NK-92 treated with Interleukin-12 subunit alpha and Interleukin-12 subunit beta, amount 100 ng/mL, for 24 hours (cell line): ENCODE measurements at places on chromosomes 3 and 15.
A peak's percentile ranks its signal among the peaks of the same experiment; 100 is the strongest.

DNA sequence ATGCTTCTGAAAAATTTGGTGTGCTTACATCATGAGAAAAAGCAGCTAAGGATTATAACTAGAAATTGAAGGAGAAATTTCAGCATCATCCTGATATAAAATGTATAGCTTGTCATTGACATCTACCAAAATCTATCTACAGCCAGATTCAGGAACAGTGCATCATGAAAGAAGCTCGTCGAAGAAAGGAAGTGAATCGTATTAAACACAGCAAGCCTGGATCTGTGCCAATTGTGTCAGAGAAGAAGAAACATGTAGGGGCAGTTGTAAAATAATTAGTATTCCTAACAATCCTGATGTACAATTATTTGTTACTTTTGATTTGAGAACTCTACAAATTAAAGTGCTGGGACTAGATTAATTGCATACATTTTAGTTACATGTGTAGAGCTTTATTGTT, 37.2 kb downstream of the AP4E1 start:
- DNase-seq: no peak

DNA sequence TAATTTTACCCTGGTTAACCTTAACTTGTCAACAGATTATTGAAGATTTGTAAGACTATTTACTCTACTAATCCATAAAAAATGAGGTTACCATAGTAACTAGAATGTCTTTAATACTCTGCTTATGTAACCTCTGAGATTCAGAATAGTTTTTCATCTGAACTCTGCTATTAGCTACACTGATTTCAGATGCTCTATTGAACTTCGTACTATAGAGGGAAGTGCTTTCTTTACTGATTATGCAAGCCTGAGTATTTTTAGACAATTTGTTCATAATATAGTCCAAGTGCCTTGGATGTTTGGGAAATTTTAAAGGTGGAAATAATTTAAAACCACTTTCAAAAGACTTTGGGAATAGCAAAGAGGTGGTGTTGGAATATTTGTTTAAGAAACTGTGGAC, 107.9 kb upstream of the GBE1 start:
- no peak for DNase-seq

GRCh38 chr3:171470714-171471227, 10.6 kb upstream of the TNIK start:
- DNase-seq: no peak

- no peak for DNase-seq
These were observed 36.3 kb upstream of the MYLK start for GRCh38 chr3:123920383-123920782.

DNA sequence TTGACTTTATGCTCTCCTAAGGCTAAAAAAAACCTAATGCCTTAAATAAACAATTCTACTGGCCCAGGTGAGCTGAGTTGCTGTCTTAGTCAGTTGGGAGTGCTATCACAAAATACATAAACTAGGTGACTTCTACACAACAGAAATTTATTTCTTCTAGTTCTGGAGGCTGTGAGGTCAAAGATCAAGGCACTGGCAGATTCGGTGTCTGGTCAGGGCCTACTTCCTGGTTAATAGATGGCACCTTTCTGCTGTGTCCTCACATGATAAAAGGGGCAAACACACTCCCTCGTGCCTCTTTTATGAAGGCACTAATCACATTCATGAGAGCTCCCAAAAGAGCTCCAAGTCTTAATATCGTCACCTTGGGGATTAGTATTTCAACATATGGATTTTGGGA, 11.5 kb upstream of the TBL1XR1 start:
- DNase-seq: no peak

GRCh38 chr15:62027263-62027565, 33.0 kb downstream of the VPS13C start:
- no peak for DNase-seq

- peak; percentile 65 for DNase-seq
These were observed 1.1 kb downstream of the TM6SF1 start for GRCh38 chr15:83108266-83109219.

GRCh38 chr15:65408324-65409035, 14.3 kb downstream of the IGDCC4 start:
- no peak for DNase-seq

- no peak for DNase-seq
These were observed 451.7 kb upstream of the SGO1 start for GRCh38 chr3:20637729-20638128.

DNA sequence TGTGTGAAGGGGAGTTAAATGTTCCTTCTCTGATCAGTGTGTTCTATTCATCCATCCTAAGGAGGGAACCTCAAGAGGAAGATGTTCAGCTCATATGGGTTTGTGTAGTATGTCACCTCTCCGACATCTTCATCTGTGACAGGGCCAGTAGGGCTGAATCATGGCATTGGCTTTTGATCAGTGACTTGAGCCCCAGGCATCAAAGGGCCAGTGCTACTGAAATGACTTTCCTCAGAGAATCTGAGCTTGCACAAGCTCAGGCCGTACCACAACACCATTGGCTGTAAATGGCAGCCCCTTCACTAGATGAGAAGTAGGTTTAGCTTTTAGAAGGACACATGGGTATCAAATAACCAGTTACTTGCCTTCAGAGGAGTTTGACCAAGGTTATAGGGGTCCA, 183.2 kb upstream of the NR2E3 start:
- DNase-seq: no peak

DNA sequence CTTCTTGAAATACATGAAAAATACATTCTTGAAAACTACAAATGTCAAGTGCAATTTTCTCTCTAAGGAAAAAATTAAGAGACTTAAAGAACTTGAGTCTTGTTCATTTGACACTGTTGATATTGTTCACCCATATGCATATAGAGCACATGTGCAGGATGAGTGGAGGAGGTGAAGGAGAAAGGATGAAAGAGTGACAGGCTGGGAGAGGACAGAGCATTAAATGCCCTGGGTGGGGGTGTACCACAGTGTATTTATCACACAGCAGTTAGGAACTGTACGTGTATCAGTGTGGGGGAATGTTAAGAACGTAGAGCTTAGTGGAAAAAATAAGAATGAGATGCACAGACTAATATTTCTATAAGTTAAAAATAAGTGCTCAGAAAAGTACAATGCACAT, 45.7 kb downstream of the CTDSPL start:
- no peak for DNase-seq

DNA sequence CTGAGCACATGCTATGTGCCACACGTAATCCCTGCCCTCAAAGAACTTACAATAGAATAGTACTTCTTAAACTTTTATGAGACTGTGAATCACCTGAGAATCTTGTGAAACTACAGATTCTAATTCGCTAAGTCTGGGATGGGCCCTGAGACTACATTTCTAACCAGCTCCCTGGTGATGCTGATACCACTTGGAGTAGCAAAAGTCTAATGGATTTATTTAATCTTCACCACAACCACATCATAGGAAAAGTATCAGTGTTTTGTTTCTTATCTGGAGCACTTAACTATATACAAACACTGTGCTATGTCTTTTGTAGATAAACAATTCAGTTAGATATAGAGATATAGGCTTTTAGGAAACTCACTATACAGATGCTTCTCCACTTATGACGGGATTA, 23.8 kb upstream of the TCF12 start:
- no peak for DNase-seq

DNA sequence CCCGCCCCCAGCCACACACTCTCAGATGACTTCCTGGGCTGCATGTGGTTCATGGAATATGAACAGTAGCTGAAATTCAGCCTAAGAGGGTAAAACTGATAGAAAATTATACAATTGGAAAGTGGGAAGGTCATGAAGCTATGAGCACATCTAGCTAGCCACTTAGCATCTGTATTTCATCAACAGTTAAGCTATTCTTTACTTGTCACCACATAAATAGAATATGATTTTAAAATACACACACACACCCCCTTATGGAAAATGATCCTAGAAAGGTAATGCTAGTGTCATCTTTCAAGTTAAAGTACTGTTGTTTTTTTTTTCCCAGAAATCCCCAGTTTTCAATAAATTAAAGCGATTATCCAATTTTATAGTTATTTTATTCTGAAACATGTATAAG, 3.6 kb downstream of the MAP4 start:
- no peak for DNase-seq

- no peak for DNase-seq
These were observed 1.8 kb downstream of the CD276 start for GRCh38 chr15:73685981-73686380.

DNA sequence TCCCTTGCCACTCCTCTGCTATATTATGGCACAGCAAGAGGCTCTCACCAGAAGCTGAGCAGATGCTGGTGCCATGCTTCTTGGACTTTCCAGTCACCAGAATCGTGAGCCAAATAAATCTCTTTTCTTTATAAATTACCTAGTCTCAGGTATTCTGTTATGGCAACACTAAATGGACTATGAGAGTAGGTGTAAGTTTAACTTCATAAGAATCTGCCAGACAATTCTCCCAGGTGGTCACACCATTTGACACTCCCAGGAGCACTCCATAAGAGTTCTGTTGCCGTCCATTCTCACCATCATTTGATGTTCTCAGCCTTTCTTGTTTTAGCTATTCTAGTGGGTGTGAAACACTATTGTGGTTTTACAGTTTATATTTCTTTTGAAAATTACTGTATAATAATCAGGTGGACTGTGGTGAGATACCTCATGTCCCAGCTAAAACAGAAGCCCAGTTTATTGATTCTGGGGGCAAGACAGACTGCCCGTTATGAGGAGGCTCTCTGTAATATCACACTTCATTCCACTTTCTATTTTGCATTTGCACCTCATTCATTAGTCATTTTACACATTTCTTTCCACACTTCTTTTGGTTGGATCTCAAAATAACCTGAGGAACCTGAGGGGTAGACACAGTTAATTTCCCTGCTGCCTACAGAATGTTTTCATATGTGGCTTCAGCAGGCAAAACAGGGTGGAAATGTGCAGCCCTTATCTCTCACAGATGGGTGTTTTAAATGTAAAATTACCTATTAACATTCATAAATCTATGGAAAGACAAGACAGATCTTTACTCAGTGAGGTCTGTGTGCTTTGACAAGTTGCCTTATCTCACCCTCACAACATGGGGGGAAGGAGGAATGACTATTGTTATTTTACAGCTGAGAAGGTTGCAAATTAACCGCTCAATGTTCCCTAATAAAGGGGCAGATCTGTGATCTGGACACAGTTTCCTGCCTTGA, 42.1 kb downstream of the CDCP1 start:
- no peak for DNase-seq

DNA sequence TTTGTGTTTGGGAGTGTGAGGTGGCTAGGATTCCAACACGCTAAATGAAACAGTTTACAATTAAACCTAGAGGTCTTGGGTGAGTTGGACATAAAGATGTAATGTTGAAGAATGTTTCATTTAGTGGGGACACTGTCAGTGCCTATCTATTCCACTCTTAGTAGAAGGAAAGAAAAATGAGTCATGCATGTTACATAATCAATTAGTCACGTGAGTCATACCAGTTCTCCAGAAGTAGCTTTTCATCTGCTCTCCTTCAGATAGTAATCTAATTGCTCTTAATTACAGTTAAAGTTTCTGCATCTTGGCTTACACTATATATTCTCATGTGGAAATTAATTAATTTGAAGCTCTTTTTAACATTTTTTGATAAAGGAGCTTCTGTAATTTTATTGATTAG, 115.7 kb upstream of the P2RY1 start:
- no peak for DNase-seq

- DNase-seq: no peak
These were observed 26.2 kb upstream of the HHATL start for GRCh38 chr3:42728668-42729364.

- DNase-seq: no peak
These were observed 137.9 kb downstream of the SSR3 start for GRCh38 chr3:156416846-156417558.

- no peak for DNase-seq
These were observed 112.8 kb downstream of the OSBPL10 start for GRCh38 chr3:31868236-31868635.

DNA sequence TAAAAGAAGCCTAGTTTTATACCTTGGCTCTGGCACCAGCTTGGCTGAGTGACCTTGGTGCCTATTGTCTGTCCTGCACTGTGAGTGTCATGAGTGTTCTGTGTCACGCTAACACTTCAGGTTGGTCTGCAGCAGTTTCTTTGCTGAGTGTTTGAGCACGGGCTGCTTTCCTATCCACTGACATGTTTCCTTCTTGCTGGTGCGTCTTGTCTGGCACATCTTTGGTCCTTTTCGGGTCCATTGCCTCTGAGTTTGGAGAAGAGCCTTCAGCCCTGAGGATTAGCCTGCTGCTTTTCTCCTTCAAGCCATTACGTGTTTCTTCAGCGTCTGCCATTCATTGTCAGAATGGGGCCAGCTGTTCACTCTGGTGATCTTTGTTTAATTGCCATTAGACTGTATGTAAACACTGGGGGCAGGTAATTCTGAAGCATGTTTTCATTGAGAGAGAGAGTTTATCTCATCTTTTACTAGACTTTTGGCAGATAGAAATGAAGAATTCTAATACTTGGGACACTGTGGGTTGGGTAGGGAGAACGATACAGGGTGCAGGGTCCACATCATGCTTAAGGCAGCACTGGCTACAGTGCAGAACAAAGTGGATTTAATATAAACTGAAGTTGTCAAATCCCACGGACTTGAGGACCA, 55.5 kb downstream of the LRRC28 start:
- no peak for DNase-seq

DNA sequence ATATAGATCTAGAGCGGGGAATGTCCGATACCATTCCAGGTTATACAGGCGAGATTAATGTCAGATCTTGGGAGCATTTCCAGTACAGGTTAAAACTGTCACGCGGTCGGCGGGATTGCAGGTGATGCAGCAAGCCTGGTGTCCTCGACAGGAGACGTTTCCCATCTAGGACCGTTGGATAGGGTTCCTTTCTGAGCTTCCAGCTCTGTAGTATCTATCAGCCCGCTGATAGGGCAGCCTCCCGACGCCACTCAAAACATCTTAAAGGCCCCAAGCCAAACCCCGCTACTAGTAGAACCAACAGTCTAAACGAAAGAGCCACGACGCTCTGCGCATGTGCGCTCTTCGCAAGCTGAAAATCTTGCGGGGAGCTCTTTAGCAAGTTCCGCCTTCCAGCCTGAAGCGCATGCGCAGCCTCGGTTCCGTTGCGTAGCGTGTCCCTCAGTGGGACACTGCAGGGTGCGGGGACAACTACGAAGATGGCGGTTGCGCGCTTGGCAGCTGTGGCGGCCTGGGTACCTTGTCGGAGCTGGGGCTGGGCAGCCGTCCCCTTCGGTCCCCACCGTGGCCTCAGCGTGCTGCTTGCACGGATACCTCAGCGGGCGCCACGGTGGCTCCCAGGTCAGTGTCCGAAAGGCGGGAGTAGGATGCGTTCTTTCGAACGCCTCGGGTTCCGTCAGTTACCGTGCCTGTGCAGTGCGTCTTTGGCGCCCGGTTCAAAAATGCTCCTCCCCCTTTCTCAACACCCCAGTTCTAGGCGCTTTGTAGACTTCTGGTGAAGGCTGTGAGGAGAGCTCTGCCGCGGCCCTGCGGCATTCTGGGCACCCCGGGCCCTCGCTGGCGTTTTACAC, at the start of gene ABHD10:
TSS of gene ABHD10 (plus strand) at position 444 of the 851 bp plus-strand sequence. CDS start at position 480, 36 bp downstream.
- DNase-seq: peak; percentile 97

GRCh38 chr15:62337934-62338333, 172.8 kb upstream of the C2CD4B start:
- no peak for DNase-seq

- no peak for DNase-seq
These were observed 119.7 kb downstream of the CNTN4 start for GRCh38 chr3:2218375-2218774.
